ENCODE measurements at places on chromosomes 5 and 9. TPM values are rescaled to one million over a fixed set of nuclear protein-coding genes. Genes with fewer than 3 reads are reported as not detected.
A peak's percentile ranks its signal among the peaks of the same experiment; 100 is the strongest.

DNA sequence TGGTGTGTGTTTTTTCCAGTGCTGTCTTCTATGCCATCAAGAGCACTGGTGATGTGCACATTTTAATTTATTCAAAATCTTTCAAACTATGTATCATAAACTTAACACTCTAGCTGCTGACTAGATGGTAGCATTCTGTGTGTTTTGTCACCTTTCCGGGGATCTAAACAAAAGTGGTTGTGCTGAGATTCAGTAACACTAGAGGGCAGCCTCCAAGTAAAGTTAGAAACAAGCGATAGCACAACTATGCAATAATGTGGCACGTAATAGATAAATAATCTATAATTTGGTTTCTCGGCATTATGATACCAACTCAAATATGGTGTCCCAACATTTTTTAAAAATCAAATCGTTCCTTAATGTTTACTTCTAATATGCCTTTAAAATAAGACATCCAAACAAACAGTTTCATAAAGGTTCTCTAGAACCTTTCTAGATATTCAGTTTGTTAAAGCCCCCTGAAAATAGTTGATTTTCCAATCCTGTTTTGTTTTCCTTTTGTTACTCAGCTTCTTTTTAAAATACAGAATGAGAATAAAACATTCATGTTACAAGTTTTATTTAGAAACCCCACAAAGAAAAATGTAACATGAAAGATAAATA, 16.9 kb downstream of the SEMA6A start:
- DNase-seq = no peak

Gene SV2C
- not detected for polyA plus RNA-seq

Gene CAMK4
- polyA plus RNA-seq = 3.2 TPM

GRCh38 chr5:171593976-171594375, 174.5 kb downstream of the FGF18 start:
- no peak for DNase-seq

DNA sequence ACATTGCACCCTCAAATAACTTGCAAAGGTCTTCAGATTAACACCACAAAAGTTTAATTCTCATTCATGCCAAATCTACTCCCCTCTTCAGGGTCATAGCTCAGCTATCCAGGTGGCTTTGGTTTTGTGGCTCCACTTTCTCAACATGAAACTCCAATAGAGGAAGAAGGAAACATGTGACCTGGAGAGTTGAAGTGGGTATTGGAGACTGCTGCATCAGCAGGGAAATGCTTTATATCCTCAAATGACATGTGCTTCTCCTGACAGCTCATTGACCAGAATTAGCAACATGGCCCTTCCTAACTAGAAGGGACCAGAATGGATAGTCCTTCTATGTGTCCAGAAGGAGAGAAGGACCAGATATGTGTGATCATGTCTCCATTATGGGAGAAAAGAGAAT, 73.6 kb downstream of the TLR4 start:
- DNase-seq = no peak

- DNase-seq = no peak
Observed at GRCh38 chr5:39131210-39132127, 57.3 kb upstream of the RICTOR start.

GRCh38 chr5:173513521-173513991, 102.9 kb downstream of the BOD1 start:
- no peak for DNase-seq

GRCh38 chr5:127995556-127995955, 88.0 kb upstream of the SLC12A2 start:
- DNase-seq = no peak

DNA sequence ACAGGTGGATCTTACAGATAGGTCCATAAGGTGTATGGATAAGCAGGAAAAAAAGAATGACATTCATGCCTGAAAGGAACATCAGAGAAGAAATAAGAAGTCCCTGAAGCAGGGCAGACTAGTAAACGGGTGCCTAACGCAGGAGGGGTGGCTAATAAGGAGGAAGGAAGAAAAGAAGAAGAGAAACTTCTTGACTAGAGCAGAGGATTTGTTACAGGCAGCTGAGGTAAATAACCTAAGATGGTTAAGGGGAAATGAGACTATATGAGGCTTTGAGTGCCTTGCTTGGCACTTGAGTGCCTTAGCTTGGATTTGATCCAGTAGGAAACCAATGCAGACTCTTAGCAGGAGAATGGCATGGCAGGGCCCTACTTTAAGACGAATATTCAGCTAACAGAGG, 313.5 kb upstream of the PDE4D start:
- no peak for DNase-seq

Gene OR1L1
- not detected for polyA plus RNA-seq

Gene PCDHA10
- polyA plus RNA-seq = 0.02 TPM

Gene ZNF608
- 12.1 TPM for polyA plus RNA-seq

GRCh38 chr5:119336845-119337580, 18.8 kb upstream of the TNFAIP8 start:
- no peak for DNase-seq

Gene CCDC192
- not detected for polyA plus RNA-seq

GRCh38 chr5:143279698-143280097, 123.8 kb downstream of the NR3C1 start:
- DNase-seq = peak; percentile 29

- no peak for DNase-seq
Observed at GRCh38 chr9:35179347-35180280, 17.8 kb downstream of the UNC13B start.

DNA sequence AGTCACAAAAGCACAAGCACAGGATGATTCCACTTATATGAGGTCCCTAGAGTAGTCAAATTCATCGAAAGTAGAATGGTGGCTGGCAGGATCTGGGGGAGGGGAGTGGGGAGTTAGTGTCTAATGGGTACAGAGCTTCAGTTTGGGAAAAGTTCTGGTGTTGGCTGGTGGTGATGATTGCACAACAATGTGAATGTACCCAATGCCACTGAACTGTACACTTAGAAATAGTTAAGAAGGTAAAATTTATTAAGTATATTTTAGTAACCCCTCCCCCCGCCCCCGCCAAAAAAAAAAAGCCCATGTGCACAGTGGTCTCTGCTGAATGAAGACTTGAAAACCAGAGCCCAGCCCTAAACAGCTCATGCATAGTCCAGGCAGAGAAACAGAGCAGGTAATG, 24.8 kb upstream of the GTF3C5 start:
- DNase-seq = no peak

DNA sequence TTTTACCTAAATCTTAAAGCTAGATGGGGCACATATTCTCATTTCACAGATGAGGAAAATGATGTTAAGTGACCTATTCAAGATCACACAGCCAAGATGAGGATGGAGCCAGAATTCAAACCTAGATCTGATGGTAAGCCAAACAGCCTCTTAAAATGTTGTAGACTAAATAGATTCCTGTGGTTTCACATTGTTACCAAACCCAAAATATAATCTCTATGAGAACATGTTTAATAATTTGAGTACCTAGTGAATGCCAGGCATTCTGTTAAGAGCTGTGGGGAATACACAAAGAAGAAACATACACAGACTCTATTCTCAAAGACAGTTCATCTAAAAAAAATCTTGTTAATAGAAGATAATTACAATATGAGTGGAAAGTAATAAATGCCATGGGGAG, 25.2 kb downstream of the HOMER1 start:
- no peak for DNase-seq

DNA sequence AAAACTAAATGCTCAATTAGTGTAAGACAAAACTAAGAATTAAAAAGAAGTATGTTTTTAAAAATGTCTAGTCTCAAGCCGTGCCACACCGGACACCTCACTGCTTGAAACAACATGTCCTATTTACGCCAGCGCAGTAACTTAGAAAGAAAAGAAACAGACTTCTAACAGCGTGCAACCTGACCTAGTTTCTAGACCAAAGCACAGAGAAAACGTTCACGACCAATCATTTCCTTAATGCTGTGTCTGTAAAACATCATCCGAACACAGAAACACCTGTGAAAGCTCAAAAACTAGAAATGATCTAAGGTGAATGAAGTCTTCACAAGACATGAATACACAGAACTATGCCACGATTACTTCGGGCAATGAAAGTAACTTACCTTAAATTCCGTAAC, 4.0 kb downstream of the BRD9 start:
- DNase-seq = no peak

GRCh38 chr9:135600296-135600817, 38.8 kb downstream of the PAEP start:
- no peak for DNase-seq

DNA sequence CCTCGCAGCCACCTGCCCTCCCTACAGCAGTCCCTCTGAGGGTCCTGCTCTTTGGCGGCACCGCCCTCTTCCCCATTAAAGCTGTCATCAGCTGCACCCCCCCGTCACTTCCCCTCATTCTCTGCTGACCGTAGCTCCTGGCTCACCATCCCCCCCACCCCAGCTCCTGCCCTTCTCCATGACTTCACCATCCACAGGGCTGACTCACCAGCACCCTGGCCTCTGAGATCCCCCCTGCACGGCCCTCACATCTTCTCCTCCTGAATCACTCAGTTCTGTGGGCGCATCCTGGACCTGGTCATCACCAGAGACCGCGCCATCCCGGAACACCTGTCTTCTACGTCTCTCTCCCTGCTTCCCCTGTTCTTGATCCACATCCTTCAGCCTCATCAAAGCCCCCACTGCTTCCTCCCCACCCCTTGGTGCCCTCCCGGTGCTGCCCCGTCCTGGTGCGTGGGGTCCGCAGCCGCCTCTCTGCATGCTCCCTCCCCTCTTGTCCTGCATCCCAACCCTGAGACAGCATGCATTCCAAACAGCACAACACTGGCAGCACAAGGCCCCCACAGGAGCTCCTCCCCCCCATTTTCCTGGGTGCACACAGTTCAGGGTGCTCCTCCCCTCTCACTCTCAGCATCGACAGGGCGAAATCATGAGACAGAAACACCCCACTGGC, 12.9 kb downstream of the FLT4 start:
- DNase-seq = no peak

- no peak for DNase-seq
Observed at GRCh38 chr5:32144378-32145207, 29.5 kb downstream of the GOLPH3 start.
